Lung microvascular endothelial cell (primary cell): ENCODE measurements at places on chromosomes 12 and 14. TPM values are rescaled to one million over a fixed set of nuclear protein-coding genes. Genes with fewer than 3 reads are reported as not detected.

KLRB1 gene
- total RNA-seq, result not detected in 2 replicates

KRT78 gene
- total RNA-seq, result not detected in 2 replicates

ARL1 gene
- total RNA-seq, result 29.4 and 37.3 TPM in 2 replicates

SERPINA5 gene
- total RNA-seq, result under 0.01 and 0.22 TPM in 2 replicates

- no peak for DNase-seq
These were observed 31.9 kb upstream of the SOS2 start for GRCh38 chr14:50263321-50263720.

DAAM1 gene
- total RNA-seq, result 23.0 and 25.7 TPM in 2 replicates

DNA sequence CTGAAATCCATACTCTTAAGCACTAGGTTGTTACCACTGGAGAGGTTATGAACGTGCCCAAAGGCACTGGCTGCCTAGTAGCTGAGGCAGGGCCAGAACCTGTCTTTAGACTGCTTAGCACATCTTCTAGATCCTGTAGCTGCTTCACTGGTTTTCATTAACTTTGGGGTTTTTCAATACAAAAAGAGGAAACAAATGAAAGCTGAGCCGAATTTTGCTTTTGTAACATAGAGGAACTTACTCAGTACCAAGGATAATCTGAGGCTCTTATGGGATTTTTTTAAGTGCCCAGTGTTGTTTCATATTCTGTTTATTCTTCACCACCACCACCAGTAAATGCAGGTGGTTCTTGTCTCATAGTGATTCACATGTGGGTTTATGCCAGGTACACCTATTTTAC is 396.1 kb downstream of the RAD51B start:
- no peak for DNase-seq
